ENCODE measurements at places on chromosomes 6 and 20. TPM values are rescaled to one million over a fixed set of nuclear protein-coding genes. Genes with fewer than 3 reads are reported as not detected.

MAS1 gene
- 0.12 TPM for total RNA-seq

SLC17A4 gene
- total RNA-seq, result not detected

ENPP5 gene
- total RNA-seq, result 3.7 TPM

DNA sequence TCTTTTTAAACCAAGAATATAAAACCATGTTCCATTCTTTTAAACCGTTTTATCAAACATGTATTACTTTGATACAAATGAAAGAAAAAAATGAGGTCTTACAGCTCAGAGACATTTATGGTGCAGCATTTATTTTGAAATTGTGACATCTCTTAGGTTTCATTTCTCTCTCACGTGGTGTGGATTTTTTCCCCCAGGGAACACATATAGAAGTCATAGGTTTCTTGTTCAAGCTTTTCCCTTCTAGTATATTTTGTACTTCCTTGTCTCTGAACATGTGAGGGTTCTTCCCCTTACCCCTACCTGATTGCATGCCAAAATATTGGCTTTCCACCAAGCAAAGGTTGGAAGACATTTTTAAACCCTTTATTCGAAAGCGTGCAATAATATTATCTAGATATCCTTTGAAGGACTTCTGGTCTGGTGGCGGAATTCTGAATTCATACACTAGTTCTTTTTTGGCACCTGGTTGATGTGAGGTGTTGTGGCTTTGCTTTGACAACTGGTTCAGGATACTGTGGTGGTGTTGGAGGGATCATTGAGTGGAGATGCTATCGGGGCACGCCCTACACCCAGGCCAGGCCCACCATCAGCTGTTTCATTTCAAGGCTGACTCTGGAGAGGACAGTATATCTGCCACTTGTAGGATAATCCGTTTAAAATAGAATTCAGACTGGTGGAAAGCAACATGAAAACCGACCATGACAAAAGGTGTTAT, 5.6 kb upstream of the FAM50B start:
- DNase-seq, result no peak

DNA sequence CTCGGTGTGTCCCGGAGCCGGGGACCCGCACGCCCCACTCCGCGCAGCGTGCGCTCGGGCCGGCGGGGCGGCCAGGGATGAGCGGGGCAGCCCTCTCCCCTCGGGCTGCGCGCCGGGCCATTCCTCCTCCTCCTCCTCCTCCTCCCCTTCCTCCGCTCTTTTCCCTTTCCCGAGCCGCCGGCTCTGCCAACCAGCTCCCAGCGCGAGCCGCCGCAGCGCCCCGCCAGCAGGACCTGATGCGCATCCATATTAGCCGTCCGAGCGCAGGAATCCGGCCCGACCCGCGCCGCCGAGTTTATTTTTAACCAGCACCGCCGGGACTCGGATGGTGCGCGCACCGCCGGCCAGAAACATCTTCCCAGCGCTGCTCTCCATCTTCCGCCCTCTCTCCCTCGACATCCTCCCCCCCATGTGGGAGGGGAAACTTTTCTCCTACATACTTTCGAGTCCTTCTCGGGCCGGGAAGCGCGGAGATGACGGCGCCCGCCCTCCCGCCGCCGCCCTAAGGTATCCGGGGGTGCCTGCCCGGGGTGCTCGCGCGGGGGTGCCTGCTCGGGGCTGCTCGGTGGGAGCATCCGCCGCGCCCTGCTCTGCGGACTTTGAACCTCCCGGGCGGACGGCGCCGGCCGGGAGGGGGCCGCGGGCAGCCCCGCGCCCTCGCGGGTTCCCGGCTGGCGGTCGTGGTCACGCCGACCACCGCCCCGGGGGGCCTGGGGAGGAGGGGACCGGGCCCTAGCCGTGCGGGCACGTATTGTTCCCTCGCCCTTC, 619 bp downstream of the RREB1 start:
- DNase-seq, result peak; percentile 78

DNA sequence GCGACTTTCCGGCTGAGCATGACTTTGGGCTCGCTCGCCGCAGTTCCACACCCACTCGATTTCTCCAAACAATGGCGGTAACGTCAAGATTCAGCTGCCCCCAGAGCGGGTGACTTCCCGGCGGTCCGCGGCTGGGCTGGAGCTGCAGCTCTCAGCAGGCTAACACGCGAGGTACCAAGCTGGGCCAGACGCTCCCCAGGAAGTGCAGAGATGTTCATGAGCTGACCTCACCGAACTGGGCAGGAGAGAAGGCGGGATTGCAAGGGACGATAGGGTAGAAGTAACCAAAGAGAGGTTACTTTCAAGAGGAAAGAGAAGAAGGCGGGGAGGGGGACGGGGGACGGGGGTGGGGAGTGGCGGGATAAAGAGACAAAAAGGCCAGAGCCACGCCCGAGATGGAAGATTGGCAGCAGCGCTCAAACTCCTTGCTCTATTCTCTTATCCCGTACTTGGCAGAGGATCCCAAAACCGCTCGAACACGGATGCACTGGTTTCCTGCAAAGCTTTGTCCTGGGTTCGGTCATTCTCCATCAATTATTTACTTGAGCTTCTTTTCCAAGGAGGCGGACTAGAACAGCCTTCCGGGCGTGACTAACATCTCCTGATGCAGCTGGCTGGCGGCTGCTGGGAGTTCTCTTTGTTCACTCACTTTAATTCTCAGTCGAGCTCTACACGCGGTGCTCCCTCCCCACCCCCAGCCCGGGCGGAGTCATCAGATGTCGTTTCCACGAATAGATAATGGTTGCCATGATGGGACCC, at the start of gene MTCL3:
TSS of gene MTCL3 (minus strand) at position 626 of the 759 bp plus-strand sequence.
- no peak for DNase-seq

GRCh38 chr6:155439376-155439775, 16.3 kb downstream of the NOX3 start:
- DNase-seq, result no peak

- peak; percentile 78 for DNase-seq
Observed at GRCh38 chr20:2133318-2134183, 31.9 kb downstream of the STK35 start.

DNA sequence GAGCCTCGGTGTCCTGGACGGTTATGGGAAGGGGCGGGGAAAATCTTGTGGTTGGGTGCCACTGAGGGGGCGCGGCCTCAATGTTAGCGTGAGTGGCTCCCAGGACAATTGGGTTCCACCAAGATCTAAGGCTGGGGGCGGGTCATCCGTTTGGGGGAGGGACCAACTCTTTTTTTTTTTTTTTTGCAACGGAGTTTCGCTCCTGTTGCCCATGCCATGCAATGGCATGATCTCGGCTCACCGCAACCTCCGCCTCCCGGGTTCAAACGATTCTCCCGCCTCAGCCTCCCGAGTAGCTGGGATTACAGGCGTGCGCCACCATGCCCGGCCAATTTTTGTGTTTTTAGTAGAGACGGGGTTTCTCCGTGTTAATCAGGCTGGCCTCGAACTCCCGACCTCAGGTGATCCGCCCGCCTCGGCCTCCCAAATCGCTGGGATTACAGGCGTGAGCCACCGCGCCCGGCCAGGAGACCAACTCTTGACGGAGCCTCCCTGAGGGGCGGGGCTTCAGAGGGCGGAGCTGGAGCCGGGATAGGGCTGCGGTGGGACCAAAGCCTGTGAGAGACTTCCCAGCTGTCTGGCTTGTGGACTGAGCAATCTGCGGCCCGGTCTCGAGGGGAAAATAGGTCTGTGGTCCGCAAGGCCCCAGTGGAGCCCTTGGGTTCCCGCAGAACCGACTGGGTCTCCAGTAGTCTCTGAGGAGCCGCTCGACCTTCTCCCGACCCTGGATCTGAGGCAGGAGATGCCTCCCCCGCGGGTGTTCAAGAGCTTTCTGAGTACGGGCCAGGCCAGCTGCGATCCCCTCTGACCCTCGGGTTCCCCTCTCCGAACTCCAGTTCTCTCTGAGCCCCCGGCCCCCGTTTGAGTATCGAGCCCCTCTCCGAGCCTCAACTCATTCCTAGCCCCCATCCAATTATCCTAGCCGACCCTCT, 1.1 kb downstream of the SPAG4 start:
- DNase-seq, result peak; percentile 99

- no peak for DNase-seq
Observed at GRCh38 chr6:54002116-54002515, 109.1 kb upstream of the MLIP start.

DNA sequence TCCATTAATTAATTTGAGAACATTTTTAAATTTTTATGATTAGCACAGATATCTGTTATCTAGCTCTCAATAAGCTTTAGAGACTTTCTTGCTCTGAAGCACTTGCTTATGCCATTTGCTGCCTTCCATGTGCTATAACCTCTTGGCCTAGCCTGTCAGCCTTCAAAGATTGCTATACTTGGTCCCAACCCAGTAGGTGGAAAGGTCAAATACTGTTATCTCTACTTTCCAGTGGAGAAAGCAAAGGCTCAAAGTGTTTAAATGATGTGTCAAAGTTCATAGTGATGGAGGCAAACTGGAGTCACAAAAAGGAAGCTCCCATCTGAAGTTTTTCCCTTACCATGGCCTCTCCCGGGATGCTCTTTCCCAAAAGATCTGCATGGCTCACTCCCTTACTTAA, 125.1 kb downstream of the PKHD1 start:
- DNase-seq, result no peak

DNA sequence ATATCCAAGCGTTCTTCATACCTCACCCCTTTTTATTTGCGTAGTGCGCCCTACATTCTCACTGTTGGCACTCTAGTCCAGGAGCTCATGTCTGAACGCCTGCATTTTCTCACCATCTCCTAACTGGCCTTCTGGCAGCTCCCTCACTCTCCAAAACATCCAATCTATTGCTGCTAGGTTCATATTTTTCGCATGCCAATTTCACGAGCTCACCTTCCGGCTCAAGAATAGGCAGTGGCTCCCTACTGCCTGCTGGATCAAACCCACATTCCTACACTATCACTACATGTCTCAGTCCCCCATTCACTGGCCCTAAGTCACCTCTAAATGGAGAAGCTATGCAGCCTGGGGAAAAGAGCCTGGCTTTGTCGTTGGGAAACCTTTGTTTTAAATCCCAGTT, 115.0 kb downstream of the IPCEF1 start:
- DNase-seq, result no peak

DNA sequence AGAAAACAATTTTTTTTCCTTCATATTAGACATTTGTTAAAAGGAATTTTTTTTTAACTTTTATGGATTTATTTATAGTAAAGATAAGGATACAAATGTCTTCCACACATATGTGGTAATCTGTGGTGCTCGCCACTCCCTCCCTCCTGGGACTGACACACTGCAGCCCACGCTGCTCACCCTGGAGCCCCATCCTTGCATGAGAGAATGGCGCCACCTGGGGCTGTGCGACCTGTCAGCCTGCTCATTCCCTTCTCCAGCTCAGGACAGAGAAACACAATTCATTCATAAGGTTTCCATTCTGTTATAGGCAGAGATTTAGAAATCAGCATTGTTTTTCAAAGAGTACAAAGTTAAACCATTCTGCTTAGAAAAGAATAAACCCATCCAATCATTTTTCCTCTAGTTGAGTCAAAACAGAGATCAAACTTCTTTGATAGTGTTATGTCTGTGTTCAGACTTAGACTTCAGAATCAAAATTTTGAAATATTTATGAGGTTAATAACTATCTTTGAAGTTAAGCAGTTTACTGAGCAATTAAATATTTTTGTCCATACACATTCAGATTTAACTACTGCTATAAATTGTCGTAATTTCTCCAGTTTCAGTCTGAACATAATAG, 42.8 kb upstream of the DYNLRB1 start:
- DNase-seq, result no peak

DNA sequence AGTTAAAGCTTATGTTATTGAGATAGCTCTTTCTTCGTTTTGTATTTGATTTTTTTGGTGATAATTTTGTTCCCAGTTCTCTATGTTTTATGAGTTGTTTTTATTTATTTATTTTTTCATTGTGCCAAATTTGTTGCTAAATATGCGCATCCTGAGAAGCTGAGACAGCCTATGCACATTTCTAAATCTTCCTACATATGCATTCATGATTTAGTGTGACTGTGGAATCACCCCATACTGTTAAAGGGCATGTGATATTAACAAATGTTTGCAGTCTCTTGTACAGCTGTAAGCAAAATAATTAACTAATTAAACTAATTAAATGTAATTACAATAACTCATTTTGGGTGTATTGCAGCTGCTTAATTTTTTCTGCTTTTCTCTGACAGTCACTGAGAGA, 10.4 kb downstream of the TFAP2B start:
- DNase-seq, result no peak

- no peak for DNase-seq
Observed at GRCh38 chr6:47785182-47785581, 3.4 kb downstream of the OPN5 start.

GRCh38 chr20:33866398-33867100, 55.4 kb downstream of the CHMP4B start:
- no peak for DNase-seq

GRCh38 chr6:92752114-92752513, 667.2 kb downstream of the EPHA7 start:
- no peak for DNase-seq

DNA sequence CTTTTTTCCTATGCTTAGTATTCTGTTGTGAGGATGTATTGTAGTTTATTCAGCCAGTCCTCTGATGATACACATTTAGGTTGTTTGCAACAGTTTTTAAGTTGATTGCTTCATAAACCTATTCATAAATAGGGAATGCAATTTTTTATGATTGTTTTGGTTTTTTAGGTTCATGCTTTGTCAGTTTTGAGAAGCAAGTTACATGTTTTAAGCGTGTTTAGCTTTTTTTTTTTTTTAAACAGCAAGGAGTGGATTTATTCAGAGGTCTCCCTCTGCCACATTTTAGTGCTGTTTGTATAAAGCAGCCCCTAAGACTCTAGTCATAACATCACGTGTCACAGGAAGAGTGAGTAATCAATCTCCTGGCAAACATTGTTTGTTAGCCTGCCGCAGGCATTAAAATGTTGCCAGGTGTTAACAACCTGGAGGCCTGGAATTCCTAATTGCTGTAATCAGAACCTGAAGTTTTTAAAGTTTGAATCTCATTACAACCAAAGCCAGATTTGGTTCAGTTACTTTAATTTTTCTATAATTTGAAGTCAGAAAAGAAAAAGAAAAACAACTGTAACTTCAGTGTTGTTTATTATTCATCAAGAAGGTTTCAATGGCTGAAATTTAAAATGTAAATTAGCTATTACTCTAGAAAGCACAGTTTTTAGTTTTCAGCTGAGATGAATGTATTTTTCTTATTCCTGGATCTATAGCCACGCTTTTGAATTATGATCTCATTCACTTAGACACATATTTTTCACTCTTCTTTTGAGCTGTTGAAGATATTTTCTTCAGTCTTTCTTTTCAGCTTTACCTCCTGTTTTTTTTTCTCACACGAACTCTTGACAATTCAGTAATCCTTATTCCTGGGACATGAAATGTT, 59.2 kb downstream of the KCNS1 start:
- no peak for DNase-seq

GRCh38 chr20:31587545-31588389, 17.3 kb upstream of the ID1 start:
- DNase-seq, result no peak
